ENCODE measurements at places on chromosomes 5 and 9.

GRCh38 chr5:84564321-84565075 is 179.8 kb upstream of the EDIL3 start:
- peak; percentile 91 for DNase-seq

DNA sequence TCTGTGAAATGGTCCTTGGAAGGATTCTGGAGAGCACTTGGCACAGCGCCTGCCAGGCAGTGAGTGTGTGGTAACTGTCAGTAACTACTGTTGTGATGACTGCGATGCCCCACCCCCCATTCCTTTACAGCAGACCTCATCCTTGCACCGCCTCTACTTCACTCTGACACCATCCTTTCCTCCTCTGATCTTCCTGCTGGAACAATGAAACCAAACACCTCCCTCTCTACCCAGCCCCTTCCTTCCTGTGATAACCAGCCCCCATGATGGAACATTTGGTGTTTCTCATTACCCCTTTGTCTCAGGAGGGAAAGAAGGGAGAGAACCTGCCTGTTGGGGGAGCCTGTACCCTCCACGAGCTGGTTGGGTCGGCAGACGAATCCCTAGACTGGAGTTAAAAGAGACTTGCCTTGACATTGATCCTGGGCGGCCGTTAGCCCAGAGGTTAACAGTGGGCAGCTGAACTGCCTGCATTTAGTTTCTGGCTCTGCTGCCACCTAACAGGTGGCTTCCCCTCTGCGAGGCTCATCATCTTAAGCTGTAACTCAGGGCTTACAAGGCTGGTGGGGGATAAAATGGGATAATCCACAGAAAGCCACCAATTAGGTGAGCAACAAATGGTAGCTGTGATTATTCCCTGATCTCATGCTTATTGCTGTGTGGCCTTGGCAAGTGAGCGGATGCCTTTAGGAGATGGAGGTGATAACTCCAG is 34.2 kb upstream of the GRPEL2 start:
- peak; percentile 83 for DNase-seq

- DNase-seq = no peak
These were observed 228.0 kb upstream of the KIF2A start for GRCh38 chr5:62077823-62078550.

GRCh38 chr9:98793031-98793430 is 3.3 kb downstream of the ANKS6 start:
- no peak for DNase-seq

DNA sequence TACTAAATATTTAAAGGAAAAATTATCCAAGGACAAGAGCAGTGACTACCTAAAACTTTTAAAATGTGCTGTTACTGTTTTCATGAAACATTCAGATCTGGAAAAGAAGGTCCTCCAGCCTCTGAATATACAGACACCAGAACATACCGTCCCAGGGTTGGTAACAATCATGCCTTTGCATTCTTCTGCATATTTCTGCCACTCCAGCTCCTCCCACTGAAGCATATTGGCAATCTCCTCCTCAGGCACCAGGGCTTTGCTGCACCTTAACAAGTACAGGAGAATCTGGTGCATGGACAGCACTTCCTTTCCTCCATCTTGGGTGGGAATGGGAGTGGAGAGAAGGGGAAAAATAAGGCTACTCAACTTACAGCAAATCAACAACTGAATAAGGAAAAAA is 60.0 kb downstream of the DROSHA start:
- DNase-seq = no peak

- DNase-seq = peak; percentile 28
These were observed 18.6 kb upstream of the IFNB1 start for GRCh38 chr9:21096172-21096900.

GRCh38 chr5:173825215-173825865 is 62.8 kb upstream of the CPEB4 start:
- peak; percentile 7 for DNase-seq

GRCh38 chr9:5510360-5510931 is at the start of gene PDCD1LG2:
PDCD1LG2 (plus strand) TSS chr9:5510531; CDS start chr9:5522547, 12,016 bp downstream.
- peak; percentile 87 for DNase-seq

- peak; percentile 16 for DNase-seq
These were observed 1.7 kb upstream of the PTPN3 start for GRCh38 chr9:109499631-109500410.

GRCh38 chr5:95823738-95824609 is 1.4 kb upstream of the GLRX start:
- peak; percentile 88 for DNase-seq

GRCh38 chr5:173790836-173791546 is 97.2 kb upstream of the CPEB4 start:
- no peak for DNase-seq

- DNase-seq = no peak
These were observed 49.2 kb upstream of the PTPRD start for GRCh38 chr9:10661994-10662393.

DNA sequence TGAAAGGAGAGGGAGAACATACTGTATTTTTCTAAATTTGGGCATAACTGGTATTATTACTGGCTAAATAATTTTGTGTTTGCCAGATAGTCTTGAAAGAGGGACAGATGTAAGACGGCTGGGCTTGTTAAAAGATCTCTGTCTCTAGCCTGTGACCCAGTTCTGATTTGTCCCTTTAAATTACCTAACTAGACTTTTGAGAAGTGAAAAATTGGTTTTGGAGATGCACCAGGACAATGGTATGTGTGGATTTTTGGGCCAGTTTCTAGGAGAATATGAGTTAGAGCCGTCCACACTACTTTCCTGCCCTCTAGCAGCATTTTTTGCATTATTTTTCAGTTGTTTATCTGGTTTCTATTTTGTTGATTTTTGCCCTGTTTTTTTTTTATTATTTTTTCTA is 33.5 kb downstream of the LNPEP start:
- DNase-seq = no peak

DNA sequence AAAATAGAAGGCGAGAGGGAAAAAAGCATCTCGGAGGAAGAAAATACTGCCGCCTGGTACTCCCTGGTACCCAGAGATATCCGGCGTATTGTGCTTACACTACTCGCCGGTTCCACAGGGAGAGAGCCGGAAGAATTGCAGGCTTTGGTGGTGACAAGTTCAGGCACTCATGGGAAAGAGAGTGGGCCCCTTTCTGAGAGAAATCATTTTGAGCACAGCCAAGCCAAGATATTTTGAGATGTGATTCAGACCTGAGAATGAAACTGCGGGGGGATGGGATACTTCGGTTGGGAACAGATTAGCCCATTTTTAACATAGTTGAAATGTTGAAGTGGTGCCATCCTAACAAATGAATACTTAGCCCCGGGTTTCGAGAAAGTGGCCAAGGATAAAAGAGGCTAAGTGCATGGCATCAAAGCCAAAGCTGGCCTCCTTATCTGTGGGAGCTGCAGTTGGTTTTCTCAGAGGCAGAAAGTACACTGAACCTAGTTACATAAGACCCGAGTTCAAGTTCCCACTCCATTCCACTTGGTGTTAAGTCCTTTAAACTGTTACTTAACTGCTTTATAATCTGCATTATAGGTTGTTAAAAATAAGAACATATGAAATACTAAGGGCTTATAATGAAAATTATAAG is 62.7 kb downstream of the SLC1A3 start:
- DNase-seq = peak; percentile 71

GRCh38 chr9:3397766-3398165 is 128.0 kb downstream of the RFX3 start:
- no peak for DNase-seq

DNA sequence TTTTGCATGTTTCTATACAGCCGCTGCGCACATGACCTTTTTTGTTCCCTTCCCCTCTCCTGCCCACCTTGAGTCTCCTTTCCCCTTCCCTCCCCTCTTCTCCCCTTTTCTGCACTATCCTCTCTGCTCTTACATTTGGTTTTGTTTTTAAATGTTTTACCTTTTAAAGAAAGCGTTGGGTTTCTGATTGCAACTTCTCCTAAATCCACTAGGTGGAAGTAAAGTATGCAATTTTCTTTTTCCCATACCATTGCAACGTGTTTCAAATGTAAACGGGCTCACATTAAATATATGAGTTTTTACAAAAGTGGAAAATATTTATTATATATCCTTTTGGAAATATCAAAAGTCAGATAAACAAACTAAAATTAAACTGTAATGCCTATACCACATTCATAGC is 500.9 kb downstream of the DIRAS2 start:
- DNase-seq = peak; percentile 24

GRCh38 chr5:136109453-136110135 is 23.1 kb upstream of the SMAD5 start:
- DNase-seq = no peak

- no peak for DNase-seq
These were observed 43.4 kb upstream of the SH3PXD2B start for GRCh38 chr5:172497591-172498255.

- DNase-seq = no peak
These were observed 76.0 kb upstream of the TBCA start for GRCh38 chr5:77852068-77852513.

- no peak for DNase-seq
These were observed 172.0 kb upstream of the KLF9 start for GRCh38 chr9:70586476-70586875.

DNA sequence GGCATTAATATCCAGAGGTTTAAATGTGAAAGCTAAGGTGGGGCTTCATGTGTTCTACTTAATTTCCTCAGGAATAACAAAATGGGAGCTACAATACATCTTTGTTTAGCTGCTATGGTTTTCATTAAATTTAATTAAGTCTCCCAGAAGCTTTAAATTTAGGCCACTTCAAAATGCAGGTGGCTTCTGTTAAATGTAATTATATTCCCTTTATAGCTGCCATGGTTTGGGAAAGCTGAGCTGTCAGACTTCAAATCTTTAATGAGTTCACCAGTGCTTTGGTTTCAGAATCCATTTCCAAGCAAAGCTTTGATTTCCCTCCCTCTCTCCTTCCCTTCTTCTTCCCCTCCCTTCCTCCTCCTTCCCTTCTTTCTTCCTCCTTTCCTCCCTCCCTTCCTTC is 58.4 kb upstream of the FAM170A start:
- no peak for DNase-seq

- DNase-seq = peak; percentile 27
These were observed 147.5 kb upstream of the RUSC2 start for GRCh38 chr9:35342221-35342958.

- DNase-seq = no peak
These were observed 139.6 kb downstream of the CMYA5 start for GRCh38 chr5:79829260-79829659.

- DNase-seq = no peak
These were observed 17.1 kb upstream of the GRHPR start for GRCh38 chr9:37405350-37405749.

Measured in fibroblast of skin of right biceps (primary cell).